ENCODE measurements at places on chromosomes 2 and 18.

DNA sequence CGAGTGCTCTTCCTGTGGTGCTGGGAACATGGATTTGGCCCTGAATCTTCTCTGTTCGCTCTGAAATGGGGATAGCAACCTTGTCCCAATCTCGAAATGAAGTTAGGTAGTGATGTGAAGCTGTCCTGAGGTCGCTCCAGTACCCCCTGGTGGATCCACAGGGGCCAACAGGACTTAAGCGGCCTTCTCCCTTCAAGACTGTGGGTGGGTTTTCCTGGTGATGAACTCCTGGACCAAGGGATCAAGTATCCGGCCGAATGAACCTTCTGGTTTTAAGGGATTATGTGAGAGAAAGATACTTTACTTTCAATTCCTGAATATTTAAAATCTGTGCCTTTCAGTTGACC, 156.5 kb downstream of the NAPG start:
- DNase-seq, result no peak

DNA sequence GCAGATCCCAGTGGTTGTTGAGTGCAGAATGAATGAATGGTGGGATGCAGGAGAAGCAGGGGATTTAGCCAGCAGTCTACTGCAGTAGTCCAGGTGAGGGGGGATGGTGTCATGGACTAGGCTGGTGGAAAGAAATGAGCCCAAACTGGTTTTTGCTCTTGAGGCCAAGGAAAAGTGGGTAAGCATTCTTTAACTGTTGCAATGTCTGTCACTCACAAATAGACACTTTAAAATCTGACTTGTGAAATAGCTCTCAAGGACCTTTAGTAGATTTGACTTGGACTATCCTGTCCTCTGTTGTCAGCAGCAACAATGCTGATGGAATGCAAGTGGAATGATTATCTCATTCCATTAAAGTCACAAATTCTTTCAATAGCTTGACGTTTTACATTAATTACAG, 37.5 kb upstream of the STK17B start:
- DNase-seq, result no peak

GRCh38 chr2:199742884-199743283, 108.1 kb downstream of the FTCDNL1 start:
- DNase-seq, result no peak

DNA sequence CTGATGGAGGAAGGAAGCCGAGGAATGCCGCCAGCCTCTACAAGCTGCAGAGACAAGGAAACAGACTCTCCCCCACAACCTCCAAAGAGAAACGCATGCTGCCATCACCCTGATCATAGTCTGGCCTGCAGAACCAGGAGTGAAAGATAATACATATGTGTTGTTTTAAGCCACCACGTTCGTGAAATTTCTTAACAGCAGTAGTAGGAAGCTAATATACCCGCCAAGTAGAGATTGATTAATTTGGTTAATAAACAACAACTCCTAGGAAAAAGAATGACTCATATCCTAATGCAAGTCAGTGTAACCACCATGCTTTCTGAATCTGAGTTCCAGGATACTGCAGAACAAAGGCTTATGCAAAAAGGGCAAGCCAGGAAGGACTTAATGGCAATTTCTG, 36.6 kb downstream of the LONRF2 start:
- DNase-seq, result no peak

- no peak for DNase-seq
Observed at GRCh38 chr2:30148850-30149249, 2.0 kb downstream of the YPEL5 start.

DNA sequence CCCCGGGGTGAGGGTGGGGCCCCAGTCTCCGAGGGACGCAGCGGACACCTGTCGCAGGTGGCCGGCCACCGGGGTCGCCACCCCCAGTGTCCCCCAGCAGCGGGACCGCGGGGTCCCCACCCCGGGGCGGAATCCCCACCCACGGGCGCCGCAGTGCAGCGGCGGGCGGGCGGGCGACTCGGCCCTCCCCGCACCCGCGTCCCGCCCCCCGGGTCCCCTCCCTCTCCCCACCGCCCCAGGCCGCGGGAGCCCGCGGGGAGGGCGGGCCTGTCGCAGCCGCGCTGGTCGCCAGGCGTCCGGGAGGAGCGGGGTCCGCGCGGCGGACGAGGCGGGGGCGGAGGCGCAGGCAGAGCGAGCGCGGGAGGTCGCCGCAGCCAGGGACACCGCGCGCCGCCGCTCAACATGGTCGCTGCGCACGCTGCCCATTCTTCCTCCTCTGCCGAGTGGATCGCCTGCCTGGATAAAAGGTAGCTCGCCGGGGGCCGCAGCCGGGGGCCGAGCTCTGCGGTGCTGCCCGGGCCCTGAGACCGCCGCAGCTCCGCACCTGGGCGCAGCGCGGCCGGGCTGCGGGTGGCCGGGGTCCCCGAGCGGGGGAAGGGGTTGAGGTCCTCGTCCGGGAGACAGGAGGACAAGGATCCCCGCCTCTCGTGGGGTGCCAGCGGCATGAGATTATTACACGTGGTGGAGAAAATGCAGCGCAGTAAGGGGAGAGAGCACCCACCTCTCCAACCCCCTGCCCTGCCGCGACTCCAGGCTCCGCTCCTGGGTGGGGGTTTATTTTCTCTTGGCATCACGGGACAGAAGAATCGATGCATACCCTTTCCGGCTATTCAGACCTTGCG, at the start of gene RAPGEF4:
Gene RAPGEF4, plus strand, starts transcription at position 264 of the 842 bp plus-strand sequence. Its CDS starts 139 bp downstream, at position 403.
- peak; percentile 41 for DNase-seq

GRCh38 chr18:59917422-59917821, 17.6 kb downstream of the PMAIP1 start:
- no peak for DNase-seq

GRCh38 chr2:132948211-132948610, 278.2 kb upstream of the LYPD1 start:
- DNase-seq, result no peak

DNA sequence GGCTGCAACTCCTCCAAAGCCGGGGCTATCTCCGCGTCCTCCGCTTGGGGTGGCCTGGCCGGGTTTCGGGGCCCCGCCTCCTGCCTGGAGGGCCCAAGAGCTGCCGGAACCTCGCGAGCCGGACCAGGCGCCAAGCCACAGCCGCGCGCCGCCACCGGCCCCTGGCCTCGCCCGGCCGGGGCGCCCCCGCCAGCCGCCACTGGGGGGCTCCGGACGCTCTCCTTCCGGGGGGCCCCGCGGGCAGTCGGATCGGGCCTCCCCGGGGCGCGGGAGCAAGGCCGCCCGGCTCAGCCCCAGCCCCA, 17.4 kb upstream of the HAAO start:
- peak; percentile 70 for DNase-seq

GRCh38 chr2:111656894-111657293, 227.1 kb downstream of the ANAPC1 start:
- no peak for DNase-seq

DNA sequence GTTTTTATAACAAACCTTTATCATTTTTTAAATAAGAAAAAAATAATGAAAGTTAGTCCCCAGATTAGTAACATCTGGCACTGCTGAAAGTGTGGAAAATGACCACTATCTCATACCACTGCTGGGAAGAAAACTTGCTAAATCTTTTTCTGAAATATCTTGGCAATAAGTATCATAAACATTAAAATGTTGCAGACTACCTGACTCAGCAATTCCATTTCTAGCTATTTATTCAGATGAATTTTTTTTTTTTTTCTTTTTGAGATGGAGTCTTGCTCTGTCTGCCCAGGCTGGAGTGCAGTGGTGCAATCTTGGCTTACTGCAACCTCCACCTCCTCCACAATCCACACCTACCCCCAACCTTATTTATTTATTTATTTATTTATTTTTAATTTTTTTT, 35.3 kb upstream of the SOS1 start:
- DNase-seq, result no peak

GRCh38 chr2:15460112-15460620, 101.0 kb downstream of the NBAS start:
- DNase-seq, result no peak

GRCh38 chr2:10195278-10196109, 73.0 kb downstream of the RRM2 start:
- DNase-seq, result no peak

DNA sequence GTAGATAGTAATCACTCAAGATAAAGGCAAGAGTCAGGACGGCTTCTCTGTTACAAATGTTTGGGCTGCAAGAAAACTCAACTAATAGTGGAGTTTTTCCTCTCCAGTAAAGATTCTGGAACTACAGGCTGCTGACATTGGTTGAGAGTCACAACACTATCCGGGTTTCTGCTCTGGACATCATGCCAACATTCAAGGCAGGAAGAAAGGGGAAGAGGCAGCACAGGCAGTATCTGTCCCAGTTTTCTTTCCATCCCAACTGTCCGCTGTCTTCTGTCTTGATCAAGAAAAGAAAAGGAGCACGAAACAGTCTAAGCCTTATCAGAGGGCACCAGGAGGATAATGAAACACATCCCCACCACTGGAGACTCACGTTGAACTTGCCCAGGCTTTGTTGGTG, 132.1 kb downstream of the MAIP1 start:
- DNase-seq, result no peak

DNA sequence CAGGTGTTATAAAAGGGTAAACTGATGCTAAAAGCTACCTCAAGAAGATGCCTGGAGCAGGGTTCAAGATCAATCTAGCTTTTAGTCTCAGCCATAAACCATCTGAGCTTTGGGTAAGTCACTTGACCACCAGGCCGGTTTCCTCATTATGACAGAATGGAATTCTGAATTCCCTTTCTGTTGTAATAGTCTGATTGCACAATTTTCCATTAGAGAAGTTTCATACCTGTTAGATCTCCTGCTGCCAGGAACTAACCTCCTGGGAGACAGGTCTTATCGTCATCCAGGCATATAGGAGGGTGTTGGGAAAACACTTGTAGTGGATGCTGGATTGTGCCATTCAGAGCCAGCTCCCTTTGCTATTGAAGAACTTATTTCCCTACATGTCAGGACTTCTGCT, 272.5 kb downstream of the TDRD15 start:
- DNase-seq, result no peak

- DNase-seq, result no peak
Observed at GRCh38 chr2:174573621-174574081, 24.0 kb downstream of the WIPF1 start.

DNA sequence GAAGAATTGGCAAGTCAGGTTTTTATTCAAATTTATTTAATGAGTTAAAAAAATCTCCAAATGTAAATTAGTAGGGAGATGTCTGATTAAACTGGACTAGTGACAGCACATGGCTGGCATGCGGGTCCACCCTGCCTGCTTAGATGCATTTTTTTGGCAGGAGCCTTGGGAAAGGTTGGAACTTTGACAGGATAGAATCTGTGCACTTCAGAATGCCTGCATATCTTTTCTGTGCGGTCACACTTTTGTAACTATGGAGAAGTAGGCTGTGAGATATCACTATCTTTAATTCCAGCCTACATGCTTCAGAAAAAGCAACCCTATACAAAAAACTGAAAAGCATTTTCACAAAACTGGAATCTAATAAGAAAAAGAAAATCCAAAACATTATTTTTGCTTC, 317.8 kb downstream of the MBD2 start:
- no peak for DNase-seq

GRCh38 chr18:60100778-60101177, 201.0 kb downstream of the PMAIP1 start:
- DNase-seq, result no peak

GRCh38 chr2:45498661-45499550, 112.2 kb downstream of the SRBD1 start:
- DNase-seq, result no peak

GRCh38 chr2:237482485-237482884, 4.6 kb upstream of the MLPH start:
- peak; percentile 43 for DNase-seq

GRCh38 chr18:77749089-77749488, 499.4 kb downstream of the GALR1 start:
- DNase-seq, result no peak

GRCh38 chr2:238847841-238848690, at the start of gene TWIST2:
Gene TWIST2 (plus strand): TSS chr2:238848085. CDS start chr2:238848216, 131 bp downstream.
- DNase-seq, result peak; percentile 22

DNA sequence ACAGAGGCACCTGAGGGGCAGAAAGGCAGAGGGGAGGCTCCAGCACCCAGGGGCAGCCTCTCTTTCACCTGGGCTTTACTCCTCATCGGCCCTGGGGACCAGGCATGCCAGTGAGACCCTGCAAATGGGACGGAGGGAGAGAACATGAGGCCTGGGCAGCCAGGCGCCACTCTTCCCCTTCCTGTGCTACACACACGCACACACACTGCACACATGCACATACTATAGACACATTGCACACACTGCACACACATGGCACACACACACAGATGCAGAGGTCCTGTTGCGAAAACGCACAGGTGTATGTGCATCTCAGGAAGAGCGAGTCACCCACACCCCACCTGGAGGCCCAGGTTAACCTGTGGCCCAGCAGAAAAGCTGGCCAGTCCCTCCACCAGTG, 3.4 kb upstream of the RAB6D start:
- no peak for DNase-seq

DNA sequence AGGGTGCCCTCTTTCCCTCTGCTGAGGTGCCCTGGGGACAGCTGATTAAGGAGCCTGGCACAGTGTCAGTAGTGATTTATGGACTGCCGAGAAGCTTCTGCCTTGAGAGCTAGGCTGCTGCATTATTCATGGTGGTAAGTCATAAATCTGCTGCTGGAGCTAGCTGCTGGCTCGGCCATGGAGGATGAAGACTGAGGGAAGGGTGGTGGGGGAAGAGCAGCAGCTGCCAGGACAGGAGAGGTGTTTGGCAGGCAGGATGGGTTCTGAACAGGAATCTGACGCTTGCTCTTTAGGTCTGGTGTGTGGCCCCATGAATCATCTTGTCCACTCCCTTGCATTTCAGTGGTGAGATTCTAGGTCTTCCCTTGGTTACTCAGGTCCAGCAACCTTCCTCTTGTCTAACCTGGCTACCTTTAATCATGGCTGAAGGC, 296.3 kb downstream of the DYSF start:
- no peak for DNase-seq

- no peak for DNase-seq
Observed at GRCh38 chr2:143133783-143134182, 4.6 kb downstream of the ARHGAP15 start.

DNA sequence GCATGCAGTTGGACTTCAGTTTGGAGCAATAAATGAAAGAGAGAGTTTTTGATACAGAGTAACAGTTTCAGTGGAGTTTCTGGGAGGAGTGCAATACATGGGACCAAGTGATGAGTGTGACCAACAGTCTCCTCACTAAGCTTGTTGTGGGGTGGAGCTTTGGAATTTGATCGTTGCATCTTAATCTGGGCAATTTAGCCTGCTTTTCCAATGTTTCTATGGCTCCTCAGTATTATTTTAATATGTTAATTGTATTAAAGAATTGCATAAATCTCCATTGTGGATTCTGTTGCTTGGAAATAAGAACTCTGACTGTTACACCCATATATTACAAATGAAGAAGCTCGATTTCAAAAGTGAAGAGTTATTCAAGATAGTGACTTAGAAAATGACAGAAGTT, 446.6 kb upstream of the LRATD1 start:
- DNase-seq, result no peak

- no peak for DNase-seq
Observed at GRCh38 chr18:11906926-11907874, 917 bp downstream of the MPPE1 start.

- no peak for DNase-seq
Observed at GRCh38 chr2:44549856-44550255, 188.1 kb downstream of the CAMKMT start.

- DNase-seq, result no peak
Observed at GRCh38 chr2:206958261-206958660, 18.9 kb downstream of the CPO start.

GRCh38 chr2:8989536-8990079, 13.9 kb downstream of the MBOAT2 start:
- DNase-seq, result no peak

All from head of caudate nucleus (tissue), 42 donors.